ENCODE measurements at places on chromosomes 11 and 22.
A peak's percentile ranks its signal among the peaks of the same experiment; 100 is the strongest.

- no peak for DNase-seq
Measured at GRCh38 chr11:86629045-86629706, 43.2 kb downstream of the ME3 start.

DNA sequence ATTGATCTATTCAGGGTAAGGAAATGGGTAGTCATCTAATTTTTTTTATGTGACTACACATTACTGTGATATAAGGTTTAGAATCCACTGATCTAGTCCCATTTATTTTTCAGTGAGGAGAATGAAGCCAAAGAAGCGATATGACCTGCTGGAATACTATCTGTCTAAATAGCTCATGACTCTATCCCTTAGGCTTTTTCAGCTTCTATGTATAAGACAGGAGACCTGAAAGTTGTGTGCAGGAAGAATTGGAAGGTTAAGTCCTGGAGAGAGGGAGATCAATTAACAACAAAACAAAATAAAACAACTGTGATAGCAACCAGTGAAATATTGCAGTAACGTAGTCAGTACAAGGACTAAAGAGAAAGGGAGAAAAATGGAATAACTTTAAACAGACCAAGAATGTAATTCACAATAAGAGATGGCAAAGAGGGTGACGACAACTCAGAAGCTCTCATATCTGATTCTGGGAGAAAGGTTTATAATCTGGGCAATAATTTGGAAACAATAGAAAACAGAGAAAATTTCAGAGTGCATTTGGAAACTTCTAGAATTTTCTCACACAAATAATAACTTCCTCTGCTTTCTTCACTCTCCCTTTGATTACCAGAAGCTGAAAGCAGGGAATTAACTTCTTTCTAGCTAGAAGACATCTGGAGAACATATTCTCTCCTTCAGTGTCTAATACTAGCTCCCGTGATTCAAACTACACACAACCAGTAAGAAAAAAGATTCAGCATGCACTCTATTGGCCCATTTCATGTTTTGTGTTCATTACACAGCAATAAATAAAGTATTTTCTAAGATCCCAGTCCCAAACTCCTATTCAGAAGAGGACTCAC is 19.2 kb upstream of the CASP12 start:
- DNase-seq: no peak

- no peak for DNase-seq
Measured at GRCh38 chr11:35911013-35911412, 32.8 kb upstream of the LDLRAD3 start.

GRCh38 chr22:40668611-40669411 is 10.5 kb upstream of the MCHR1 start:
- DNase-seq: no peak

GRCh38 chr11:21534288-21534687 is 658.6 kb upstream of the ANO5 start:
- DNase-seq: no peak

DNA sequence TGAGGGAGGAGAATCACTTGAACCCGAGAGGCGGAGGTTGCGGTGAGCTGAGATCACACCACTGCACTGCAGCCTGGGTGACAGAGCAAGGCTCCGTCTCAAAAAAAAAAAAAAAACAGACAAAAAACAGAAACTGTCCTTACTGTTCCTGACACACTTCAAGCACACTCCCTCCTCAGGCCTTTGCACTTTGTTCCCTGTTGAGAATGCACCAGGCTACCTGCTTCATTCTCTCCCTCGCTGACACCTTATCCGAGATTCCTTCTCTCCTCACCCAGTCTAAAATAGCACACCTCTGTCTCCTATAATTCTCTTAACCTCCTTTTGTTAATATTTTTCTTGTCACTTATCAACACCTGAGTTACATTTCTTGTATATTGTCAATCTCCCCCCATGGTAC is 32.3 kb upstream of the TECTA start:
- no peak for DNase-seq

- no peak for DNase-seq
Measured at GRCh38 chr11:107385361-107385981, 72.2 kb downstream of the CWF19L2 start.

GRCh38 chr11:7450836-7451235 is 34.5 kb upstream of the OLFML1 start:
- DNase-seq: no peak

- DNase-seq: no peak
Measured at GRCh38 chr11:27894552-27894951, 194.3 kb upstream of the BDNF start.

DNA sequence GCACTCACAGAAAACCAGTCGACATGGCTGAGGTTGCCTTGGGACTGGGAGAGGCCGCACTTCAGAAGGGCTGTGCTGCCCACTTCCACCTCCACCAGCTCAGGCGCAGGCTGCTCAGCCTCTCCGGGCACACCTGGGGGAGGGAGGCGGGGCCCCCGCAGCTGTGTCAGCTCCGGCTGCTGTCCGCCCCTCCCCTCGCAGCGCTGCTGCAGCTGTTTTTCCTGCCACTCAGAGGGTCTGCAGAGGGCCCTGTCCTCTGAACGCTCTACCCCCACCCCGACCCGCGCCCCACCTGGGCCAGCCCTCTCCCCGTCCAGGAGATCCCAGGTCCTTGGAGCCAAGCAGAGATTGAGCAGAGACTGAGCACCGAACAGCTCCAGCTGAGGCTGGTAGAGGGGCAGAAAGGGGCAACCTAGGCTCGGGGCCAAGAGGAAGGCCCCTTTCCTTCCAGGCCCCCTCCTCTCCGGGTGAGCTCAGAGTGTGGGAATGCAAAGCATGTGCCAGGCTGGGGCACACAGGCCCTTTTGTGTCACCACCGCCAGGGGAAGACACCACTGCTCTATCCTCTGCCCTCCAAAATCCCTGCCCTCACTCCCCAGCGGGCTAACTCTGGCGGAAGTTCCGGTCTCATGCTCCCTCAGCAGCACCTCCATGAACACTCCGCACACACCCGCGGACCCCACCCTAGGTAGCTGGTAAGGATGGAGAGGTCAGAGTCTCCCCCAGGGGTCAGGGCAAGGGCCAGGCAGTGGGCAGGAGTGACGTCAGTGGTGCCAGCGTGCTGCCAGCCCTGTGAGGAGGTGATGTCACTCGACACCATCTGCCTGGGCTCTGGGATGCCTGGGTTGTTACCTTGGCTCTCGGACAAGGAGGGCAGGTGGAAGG is 1.6 kb downstream of the MCAM start:
- peak; percentile 83 for DNase-seq

- no peak for DNase-seq
Measured at GRCh38 chr11:19524171-19524671, 188.4 kb upstream of the NAV2 start.

- DNase-seq: peak; percentile 28
Measured at GRCh38 chr11:31812383-31813381, 1.6 kb upstream of the PAX6 start.

DNA sequence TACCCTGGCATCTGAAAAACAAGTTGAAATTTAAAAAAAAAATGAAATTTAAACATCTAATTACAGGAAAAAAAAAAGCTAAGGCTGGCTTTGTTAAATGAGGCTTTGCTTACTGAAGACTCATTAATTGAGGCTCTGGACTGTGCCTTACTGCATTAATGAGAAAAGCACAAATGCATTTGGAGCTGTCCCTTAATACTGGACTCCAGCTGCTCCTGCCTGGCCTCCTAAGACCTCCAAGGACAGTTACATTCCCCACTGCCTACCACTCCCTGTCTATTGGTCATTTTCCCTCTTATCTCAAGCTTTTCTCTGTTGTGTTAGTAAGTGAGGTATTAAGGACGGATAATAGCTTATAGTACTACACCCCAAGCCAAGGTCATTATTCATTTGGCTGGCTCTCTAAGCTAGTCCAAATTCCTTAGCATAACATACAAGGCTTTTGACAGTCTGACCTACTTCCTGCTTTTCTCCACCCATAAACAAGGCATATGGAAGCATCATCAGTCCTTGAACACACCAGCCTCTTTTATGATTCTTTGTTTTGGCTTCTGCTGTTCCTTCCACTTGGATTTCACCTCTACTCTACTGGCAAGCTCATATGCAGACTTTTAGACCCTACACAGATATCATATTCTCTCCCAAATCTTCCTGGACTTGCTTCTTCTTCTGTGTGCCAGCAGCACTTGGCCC is 62.5 kb downstream of the USP35 start:
- DNase-seq: peak; percentile 38

DNA sequence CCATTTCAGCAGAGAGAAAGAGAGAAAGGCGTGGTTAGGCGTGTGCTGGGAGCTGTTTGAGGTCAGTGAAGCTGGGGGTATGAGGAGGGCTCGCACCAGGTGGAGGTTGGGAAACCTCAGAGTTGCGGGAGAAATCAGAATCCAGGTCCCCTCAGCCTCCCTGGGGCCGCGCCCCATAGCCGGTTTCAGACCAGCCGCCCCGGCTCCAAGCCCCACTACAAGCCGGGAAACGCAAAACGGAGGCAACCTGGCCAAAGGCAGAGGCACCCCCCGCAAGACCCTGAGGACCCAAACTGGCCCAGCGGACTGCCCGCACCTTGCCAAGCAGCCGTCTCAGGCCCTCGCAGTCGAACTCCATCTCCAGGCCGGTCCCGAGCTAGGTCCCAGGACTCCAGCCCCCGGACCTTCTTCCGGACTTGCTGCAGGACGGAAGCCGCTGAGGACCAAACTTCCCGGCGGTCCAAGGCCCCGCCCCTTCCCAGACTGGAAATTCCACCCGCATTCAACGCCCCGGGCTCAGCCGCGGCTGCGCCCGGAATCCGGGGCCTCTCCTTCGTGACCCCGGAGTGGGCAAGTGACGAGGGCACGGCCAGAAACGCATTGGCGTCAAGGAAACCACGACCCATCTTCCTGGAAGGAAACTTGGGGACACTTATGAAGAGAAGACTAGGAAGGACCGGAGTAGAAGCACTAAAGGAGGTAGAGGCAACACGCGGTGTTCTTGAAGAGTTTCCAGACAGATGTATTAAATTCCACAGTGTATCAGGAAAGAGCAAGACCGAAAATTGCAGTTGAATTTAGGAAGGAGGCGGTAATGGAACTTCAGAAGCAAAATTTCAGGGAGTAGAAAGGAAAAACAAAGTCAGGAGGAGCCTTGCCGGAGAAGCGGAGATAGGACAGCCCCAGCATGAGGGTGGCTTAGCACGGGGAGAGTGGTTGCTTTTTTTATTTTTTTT is at the start of gene UEVLD:
Gene UEVLD, minus strand, starts transcription at position 438 of the 956 bp plus-strand sequence. Its CDS starts 80 bp downstream, at position 358.
- DNase-seq: peak; percentile 95

GRCh38 chr22:21570398-21570797 is 2.9 kb downstream of the UBE2L3 start:
- no peak for DNase-seq

DNA sequence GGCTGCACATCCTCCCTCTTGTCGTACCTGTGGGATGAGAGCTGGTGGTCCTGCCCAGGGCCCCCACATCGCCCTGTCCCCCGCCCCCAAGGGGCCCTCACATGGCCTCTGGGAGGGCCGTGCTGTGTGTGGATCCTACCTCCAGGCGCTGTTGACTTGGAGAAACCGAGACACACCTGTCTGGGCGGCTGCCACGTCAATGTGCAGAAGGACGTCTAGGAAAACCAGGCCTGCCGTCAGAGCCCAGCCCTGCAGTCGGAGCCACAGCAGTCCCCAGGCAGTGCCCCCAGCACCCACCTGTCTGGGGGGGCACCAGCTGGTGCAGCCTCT is 14.2 kb downstream of the ALG12 start:
- no peak for DNase-seq

DNA sequence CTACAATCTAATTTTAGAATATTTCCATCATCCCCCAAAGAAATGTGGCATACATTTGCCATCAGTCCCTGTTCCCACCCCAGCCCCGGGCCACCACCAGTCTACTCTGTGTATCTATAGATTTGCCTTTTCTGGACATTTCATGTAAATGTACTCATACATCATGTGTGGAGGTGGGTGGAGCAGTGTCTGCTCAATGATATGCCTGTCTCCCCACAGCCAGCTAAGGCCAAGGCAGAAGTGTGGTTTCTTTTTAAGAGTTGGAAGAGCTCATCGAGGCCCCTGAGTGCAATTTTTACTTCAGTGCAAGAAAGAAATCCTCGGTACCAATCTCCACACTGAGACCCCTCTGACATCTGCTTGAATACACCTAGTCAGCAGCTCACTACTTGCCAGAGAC is 80.5 kb downstream of the TP53I11 start:
- DNase-seq: no peak

DNA sequence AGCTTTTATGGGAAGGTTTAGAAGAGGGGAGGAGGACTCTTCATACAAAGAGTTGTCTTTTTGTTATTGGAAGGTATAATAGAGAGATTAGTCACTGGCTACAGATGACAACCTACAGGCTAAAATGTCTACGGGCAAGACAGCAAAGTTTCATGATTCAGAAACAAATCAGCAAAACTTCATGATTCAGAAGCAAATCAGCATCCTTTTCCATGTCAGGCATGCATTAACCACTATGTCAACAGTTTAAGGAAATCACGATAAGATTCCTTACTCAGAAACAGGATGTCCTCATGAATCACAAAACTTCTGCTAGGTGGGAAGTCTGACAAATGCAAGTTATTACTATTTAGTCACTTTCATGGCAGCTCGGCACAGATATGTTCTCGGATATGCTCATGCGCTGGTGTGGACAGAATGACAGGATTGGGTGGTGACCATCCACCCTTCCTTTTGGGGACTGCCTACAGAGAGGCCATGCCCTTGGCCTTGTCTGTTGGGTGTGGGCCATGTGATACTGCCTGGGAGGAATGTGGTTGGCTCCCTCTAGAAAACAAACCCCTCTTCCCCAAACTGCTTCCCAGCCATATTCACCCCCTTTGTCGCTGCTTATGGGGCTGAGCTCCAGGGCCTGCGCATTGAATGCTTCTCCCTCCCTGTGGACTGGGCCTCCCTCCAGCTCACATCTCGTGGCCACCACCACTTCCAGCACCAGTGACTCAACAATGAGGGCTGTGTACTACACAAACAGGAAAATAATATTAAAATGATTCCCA is 10.1 kb downstream of the C11orf91 start:
- no peak for DNase-seq

- no peak for DNase-seq
Measured at GRCh38 chr11:62544581-62545436, 1.8 kb downstream of the AHNAK start.

DNA sequence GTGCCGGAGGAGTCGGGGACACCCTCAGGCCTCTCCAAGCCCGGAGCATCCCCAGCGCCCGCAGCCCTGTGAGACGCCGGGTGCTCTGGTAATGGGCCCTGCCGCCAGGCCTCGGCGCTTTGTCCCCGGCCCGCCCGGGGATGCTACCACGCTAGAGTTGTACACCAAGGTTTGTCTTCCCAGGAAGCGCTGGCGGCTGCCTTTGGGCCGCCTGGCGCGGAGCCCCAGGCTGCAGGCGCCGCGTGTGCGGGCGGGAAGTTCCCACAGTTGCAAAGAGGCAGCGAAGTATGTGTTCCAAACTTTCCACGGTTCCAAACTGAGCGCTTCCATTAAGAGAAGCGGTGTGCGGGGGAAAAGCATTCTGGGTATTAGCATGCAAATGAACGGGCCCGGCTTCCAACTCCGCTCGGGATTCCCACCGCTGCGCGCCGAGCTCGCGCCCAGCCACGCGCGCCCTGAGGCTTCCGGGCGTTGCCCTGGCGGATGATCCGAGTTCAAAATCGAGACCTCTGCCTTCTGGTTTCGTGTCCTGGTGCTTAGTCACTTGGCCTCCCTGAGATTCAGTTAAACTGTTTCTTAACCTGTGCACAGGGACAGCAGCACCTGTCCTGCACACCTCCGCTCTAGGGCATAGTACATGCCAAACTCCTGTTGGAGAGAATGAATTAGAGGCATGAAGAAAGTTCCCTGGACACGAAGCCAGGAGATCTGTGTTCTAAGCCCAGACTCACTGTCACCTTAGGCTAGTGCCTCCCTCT is 1.3 kb upstream of the PATZ1 start:
- DNase-seq: peak; percentile 76
